ENCODE measurements at places on chromosomes 16 and 17.
A peak's percentile ranks its signal among the peaks of the same experiment; 100 is the strongest.

GRCh38 chr17:384622-385177 lies 32.1 kb upstream of the RPH3AL start:
- no peak for DNase-seq

DNA sequence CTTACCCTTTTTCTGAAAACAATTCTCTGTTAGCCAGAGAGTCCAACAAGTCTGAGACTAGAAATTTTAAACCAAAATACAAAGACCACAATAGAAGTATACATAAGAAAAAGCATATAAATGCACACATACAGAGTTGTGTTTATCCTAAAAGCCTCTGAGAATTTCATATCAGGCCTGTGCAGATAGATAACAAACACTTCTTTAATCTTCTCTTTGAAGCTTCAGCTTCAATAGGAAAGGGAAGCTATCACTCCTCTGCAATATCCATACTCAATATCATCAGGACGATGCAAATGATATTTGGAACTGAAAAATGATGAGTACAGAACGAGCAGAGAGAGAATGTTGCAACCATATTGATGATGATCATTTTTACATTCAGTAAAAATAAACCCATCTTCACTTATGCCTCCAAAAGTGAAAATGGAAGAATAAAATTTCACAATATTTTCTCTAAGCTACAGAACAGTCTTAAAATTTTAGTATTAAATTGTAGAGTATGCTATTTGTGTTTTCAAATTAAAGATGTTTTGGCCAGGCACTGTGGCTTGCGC lies 61.6 kb downstream of the SKAP1 start:
- no peak for DNase-seq

DNA sequence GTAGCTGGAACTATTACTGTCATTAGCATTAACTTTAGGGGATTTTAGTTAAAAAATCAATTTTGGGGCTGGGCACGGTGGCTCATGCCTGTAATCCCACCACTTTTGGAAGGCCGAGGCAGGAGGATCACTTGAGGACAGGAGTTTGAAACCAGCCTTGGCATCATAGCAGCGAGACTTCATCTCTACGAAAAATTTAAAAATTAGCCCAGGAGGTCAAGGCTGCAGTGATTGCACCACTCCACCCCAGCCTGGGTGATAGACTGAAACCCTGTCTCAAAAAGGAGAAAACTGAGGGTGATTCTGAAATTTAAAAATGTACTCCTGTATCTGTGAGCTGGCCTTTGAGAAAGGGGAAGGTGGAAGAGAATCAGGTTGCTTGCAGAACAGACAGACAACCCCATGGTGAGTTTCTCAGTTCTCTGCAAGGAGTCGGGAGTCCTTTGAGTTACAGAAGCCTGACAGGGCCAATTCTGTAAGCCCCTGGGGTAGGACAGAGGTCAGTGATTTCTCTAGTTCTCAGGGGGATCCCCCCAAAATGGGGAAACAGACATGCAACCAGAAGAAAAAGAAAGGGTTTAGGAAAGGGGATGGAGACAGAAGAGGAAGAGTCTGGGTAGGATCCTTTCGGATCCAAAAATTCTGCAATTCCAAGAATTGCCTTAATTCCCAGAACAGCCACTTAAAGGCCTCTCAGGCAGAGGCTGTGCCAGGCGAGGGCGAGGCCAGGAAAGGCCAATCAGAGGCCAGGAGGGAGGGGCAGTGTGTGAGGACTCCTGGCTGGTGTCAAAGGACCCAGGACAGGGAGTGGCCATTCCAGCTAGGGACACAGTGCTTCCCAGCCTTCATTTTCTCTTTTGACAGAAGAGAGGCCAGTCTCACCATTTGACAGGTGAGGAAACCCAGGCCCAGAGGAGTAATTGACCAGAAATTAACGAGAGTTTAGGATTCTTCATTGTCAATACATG lies 6.7 kb downstream of the NUPR1 start:
- DNase-seq = peak; percentile 23

GRCh38 chr16:10349851-10350250 lies 36.0 kb upstream of the ATF7IP2 start:
- DNase-seq = no peak

- DNase-seq = no peak
Measured at GRCh38 chr16:84597528-84597896, 20.4 kb downstream of the COTL1 start.

DNA sequence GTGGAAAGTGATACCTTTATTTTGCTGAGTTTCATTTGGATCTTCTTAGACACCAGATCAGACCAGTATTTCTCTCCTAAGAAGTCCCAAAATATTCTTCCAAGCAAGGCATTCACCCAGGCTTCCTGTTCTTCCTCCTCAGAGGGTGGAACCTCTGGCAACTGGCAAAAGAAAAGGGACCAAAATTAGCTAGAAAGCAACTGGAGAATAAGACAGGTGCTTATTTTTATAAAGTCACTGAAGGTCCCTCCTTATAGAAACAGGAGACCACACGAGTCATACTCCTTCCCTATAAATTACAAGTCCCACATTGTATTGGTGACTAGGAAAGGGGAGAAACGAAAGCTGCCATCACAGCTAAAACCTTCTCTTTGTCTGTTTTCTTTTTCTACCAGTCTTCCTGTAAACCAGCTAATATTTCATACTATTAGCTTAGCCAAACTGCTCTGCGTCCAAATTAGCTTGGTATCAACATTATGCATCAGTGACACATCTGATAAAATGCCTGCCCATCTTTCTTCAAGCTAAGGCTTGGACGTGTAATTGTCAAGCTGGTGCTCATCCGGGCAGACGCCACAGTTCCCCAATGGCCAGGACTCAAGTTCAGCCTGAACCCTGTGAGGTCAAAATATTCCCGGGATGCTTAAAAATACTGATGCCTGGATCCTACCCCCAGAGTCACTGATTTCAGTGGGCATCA lies 47.5 kb upstream of the ERN1 start:
- no peak for DNase-seq

DNA sequence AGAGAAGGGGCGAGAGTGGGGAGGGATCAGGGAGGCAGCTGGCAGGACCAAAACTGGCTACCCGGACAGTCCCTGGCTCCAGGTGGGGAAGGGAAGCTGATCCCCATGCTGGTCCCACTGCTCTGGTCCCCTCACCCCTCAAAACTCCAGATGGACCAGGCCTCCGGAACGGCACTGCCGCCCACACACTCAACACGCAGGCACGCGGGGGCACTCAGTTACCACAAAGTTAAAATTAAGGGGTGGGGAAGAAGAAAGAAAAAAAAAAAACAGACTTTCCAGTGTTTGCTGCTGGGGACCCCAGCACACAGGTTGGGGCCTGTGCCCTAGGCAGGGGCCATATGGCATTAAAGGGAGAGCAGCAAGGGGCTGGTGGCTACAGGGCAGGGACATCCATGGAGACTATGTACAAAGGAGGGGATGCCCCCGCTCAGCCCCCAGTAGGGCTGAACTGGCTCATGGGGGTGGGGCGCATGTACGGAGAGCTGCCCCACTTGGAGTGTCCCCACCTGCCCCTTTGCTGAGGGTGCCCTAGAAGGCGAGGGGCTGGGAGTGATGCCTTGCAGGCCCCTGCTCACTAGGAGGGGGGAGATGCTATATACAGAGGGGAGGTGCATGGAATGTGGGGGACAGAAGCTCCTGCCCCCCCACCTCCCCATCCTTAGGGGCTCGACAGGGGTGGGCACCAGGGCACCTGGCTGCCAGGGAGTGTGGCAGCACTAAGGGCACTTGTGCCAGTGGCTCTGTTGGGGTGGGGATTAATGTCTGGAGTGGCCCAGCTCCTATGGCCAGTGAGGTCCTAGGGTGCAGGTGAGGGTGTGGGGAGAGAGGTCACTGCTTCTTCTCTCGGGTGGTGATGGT lies 5.6 kb downstream of the TP53I13 start:
- no peak for DNase-seq

GRCh38 chr17:56543280-56543679 lies 50.2 kb upstream of the NOG start:
- no peak for DNase-seq

DNA sequence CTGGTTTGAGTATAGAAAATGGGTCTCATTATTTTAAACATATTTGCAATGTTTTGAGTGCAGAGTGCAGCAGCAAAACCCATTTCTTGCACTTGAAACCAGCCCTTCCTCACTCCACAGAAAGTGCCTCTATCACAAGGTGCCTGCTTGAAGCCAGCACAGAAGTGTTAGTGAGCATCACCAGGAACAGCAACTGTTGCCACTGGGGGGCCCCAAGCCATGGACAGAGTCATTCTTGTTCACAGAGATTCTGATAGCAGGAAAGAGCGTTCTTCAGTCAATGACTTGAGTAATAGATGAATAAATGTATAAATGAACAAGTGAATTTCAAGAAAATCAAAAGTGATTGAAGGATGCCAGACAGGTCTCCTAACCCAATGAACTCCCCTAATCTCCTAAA lies 45.6 kb downstream of the CHD9NB start:
- no peak for DNase-seq

DNA sequence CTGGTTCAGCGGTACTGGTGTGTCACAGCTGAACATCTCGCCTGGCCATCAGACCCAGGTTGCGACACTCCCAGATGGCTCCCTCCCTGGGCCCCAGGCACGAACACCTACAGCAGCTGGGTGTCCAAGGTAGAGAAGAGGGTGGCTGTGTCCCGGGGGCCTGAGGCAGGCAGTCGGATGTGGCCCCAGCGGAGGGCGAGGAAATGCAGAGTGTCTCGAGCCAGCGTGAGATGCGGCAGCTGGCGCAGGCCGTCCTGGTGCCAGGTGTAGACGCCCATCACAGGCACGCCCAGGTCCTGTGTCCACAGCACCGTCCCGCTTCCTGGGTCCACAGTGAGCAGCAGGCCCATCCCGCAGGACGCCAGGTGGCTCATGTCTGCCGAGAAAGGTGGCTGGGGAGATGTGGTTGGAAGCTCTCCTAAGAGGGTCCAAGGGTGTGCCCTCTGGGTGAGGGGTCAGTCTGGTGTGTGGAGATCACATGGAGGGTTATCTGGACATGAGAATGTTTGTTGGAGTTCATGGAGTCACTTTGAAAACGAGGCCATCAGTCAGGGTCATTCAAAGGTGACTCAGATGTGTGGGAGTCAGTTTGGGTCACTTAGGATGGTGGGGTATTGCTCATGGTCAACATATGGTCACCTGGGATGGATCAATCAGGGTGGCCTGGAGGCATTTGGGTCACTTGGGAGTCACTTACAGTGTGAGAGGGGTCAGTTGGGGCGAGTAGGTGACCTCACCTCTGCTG lies 8.1 kb downstream of the ERN2 start:
- no peak for DNase-seq

GRCh38 chr16:8776129-8776584 lies 21.3 kb downstream of the TMEM186 start:
- DNase-seq = no peak

GRCh38 chr17:55383771-55384642 lies 37.6 kb downstream of the MMD start:
- DNase-seq = no peak

- DNase-seq = no peak
Measured at GRCh38 chr17:82247182-82247823, 18.5 kb downstream of the SLC16A3 start.

- no peak for DNase-seq
Measured at GRCh38 chr16:55756963-55757362, 75.9 kb downstream of the CES1 start.

GRCh38 chr16:2207872-2208271 lies 2.6 kb downstream of the MLST8 start:
- no peak for DNase-seq

DNA sequence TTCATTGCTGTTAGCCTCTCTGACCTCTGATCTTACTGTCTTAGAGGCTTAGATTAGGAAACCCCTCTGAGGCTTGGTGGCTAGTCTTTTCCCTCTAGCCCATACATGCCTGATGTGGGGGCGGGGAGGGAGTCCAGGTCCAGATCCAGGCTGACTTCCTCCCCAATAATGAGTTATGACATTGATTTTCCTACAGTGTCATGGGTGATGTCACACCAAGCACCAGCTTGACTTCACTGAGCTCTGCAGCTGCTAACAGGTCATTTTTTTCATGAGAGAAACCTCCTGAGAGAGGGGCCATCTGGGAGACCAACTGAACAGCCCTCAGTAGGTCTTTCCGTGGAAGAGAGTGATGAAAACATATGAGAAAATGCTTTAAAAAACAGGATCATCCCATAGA lies 180.2 kb upstream of the N4BP1 start:
- DNase-seq = no peak

GRCh38 chr17:64084940-64085649 lies 44.8 kb downstream of the ERN1 start:
- DNase-seq = no peak

DNA sequence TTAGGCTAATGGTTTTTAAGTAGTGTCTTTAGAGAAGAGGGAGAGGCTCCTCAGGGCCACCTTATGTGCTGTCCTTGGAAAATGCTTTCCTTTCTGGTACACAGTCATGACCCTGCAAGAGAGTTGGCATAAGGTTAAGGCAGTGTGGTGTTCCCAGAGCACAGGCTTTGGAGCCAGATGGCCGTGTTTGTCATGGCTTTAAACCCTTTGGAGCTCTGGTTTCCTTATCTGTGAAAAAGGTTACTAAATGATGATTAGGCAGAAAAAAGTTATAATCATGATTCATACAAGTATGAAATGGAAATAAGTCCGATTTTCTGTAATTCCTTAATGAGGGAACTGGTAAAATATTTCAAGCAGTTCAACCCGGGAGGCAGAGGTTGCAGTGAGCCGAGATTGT lies 13.2 kb downstream of the UTP4 start:
- no peak for DNase-seq

GRCh38 chr16:70342016-70342415 lies 4.7 kb upstream of the DDX19A start:
- no peak for DNase-seq

- no peak for DNase-seq
Measured at GRCh38 chr17:75778861-75779249, 5.8 kb upstream of the UNK start.

DNA sequence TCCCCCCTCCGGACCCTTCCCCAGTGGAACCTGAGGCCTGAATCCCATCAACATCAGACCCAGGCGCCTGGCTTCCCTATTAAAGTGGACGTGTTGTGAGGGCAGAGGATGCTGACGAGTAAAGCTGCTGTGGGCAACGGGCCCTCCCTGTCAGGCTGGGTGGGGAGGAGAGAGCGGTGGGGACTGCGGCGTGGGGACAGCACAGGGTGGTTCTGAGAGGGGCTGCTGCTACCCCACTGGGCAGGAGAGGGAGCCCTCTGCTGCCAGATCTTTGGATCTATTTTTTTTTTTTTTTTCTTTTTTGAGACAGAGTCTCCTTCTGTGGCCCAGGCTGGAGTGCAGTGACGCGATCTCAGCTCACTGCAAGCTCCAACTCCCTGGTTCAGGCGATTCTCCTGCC lies 5.9 kb downstream of the CA5A start:
- no peak for DNase-seq

All from AG10803 (cell line).